ENCODE measurements at places on chromosomes 7 and 10. TPM values are rescaled to one million over a fixed set of nuclear protein-coding genes. Genes with fewer than 3 reads are reported as not detected.

GRCh38 chr7:157751406-157751805 is 414.6 kb downstream of the DNAJB6 start:
- no peak for DNase-seq

Gene SLC16A9
- total RNA-seq = 0.12 TPM

- DNase-seq = no peak
Measured at GRCh38 chr7:140977741-140978140, 37.0 kb downstream of the MRPS33 start.

DNA sequence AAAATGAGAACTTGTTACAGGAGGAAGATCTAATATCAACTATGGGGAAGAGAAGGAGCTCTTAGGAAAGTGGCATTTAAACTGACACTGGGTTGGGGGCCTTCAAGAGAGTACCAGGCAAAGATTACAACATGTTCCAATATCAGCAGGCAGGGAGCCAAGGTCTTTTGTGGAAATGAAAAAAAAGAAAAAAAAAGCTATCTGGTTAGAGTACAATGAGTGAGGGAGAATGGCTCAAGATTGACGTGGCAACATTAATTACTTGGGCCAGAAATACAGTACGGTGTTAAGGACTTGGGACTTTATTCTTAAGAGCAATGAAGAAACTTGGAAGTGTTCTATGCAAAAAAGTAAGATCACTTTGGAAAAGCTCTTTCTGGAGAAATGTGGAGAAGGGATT is 132.3 kb upstream of the CDK1 start:
- no peak for DNase-seq

Gene CHAT
- total RNA-seq = not detected

GRCh38 chr10:128687408-128687807 is 561.2 kb upstream of the MKI67 start:
- DNase-seq = no peak

Gene KIAA1549
- 0.12 TPM for total RNA-seq

DNA sequence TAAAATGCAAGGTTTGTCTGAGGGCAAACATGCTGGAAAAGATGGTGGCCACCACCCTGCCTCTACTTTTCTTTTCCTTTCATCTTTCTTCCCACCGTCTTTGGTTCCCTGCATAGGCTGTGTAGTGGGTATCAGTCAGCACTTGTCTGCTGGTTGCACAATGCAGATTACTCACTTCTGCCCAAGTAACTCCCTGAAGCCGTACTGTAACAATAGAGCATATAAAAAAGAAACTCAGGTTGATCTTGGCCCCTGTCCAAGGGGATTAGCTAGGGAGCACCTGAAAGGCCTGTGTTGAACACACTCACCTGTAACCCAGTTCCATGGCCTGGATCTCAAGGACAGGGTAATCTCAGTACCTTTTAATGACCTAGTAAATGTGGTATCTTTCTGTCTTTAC is 533.0 kb upstream of the GALNT17 start:
- no peak for DNase-seq

Gene NRCAM
- 0.12 TPM for total RNA-seq
